ENCODE measurements at places on chromosomes 2 and 18.

- no peak for DNase-seq
Measured at GRCh38 chr2:36857713-36858112, 108.6 kb downstream of the STRN start.

- DNase-seq, result no peak
Measured at GRCh38 chr18:6561016-6561415, 146.3 kb upstream of the L3MBTL4 start.

DNA sequence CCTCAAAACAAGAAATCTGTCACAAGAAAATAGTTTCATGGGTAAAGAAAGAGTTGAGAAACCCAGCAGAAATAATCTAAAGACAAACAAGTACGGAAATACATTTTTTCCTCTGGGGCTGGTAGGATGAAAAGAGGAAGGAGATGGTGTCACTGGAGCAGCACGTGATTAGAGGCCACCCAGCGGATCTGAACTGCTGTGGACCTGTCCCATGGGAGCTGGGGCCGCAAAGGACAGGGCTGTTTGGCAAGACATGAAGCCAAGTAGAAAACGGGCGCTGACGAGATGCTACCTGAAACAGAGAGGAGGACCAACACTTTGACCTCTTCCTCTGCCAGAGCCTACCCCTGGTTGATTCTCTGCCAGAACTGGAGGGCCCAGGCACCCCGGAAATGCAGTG is 295.4 kb upstream of the ATP5MC3 start:
- DNase-seq, result no peak

- DNase-seq, result no peak
Measured at GRCh38 chr18:25563816-25564683, 212.1 kb upstream of the ZNF521 start.

DNA sequence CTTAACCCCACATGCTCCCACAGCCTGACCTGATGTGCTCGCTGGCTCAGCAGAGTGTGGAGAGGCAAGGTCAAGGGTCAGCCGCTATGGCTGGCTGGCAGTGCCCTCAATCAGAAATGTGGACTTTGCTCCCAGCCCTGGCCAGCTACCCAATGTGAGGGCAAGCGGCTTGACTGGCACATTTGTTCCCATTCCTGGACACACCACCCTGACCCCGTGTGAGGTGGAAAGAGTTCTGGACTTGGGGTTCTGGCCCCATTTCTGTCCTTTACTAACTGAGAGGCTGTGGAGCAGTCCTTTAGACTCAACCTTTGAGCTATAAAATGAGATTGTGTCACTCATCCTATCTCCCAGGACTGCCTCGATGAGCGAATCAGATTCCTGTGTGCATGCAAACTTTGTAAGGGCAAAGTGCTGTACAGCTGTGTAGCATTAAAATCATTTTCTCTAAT is 9.1 kb downstream of the THNSL2 start:
- no peak for DNase-seq

DNA sequence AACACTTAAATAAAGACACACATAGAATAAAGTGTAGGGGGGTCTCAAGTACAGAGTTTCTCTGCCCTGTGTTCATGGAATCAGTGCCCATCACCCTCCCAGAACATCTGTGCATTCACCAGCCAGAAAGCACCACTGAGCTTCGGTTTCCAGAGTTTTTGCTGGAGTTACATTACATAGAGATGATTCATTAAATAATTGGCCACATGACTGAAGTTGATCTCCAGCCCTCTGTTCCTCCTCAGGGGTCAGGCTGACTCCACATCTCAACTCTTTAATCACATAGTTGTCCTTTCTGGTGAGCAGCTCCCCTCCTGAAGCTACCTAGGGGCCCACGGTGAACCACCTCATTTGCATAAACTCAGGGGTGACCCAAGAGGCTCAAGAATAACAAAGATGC is 129.8 kb downstream of the METTL4 start:
- DNase-seq, result no peak

GRCh38 chr18:44681076-44681970 is 635 bp downstream of the SETBP1 start:
- DNase-seq, result no peak

DNA sequence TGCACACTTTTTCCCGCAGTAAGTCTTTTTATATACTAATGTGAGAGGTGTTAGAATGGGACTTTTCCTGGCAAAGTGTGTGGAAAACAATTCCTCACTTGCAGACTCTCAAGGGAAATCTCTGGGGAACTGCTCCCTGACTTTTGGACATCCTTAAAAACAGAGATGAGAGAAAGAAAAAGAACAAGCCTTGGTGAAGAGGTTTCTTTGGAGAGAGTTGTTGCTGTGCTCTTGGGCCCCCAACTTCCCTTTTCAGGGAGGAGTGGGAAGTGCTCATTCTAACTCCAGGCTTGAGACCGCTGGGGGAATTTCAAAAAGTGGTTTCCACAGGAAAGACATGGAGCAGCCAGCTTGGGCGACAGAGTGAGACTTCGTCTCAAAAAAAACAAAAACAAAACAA is 142.6 kb upstream of the SPRED2 start:
- no peak for DNase-seq

GRCh38 chr2:199734011-199734410 is 117.0 kb downstream of the FTCDNL1 start:
- no peak for DNase-seq

DNA sequence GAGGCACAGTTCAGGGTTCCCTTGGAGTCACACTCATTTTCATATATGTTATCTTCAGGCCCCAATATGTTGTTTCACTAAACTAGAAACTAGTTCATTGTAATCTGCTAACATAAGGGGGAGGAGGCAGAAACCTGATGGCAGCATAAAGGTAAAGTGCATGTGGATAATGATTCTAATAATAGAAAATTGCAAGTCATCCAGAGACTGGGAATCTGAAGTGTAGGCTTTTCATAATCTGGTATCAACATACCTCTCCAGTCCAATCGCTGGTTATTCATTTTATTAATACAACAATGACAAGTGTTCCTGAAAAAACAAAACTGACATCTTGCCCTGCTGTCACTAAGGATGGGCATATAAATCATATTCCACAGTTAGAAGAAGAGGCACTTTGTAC is 326.3 kb upstream of the ZNF804A start:
- DNase-seq, result no peak

GRCh38 chr2:165655661-165656060 is 138.4 kb downstream of the GALNT3 start:
- no peak for DNase-seq

GRCh38 chr2:234625626-234626250 is 128.9 kb upstream of the ARL4C start:
- DNase-seq, result no peak

DNA sequence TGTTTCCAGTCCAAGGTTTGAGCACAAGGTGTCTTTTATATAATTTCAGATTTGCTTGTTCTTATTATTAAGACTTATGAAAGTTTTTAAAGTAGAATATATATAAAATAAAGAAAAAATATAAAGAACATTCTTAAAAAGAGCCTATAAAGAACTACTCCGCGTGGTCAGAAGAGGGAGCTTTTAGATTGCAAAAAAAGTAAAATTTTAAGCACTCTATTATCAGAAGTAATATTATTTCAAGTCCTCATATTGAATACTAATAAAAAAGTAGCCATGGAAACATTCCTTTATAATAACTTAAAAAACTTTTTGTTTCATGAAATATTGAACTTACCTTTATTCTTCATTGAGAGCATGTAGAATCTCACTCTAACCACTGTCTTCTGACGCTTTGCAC is 51.4 kb downstream of the LINC00305 start:
- DNase-seq, result no peak

GRCh38 chr18:13564579-13564978 is 161.8 kb downstream of the FAM210A start:
- no peak for DNase-seq

Measured in activated CD8-positive, alpha-beta memory T cell treated with anti-CD3 and anti-CD28 coated beads, Interleukin-2, amount 50 U/mL, for 4 hours (primary cell).